CD4-positive, alpha-beta T cell treated with Interleukin-17A for 1 hour (primary cell): ENCODE measurements at places on chromosomes 3 and 15.

- DNase-seq = no peak
These were observed 17.0 kb downstream of the DTWD1 start for GRCh38 chr15:49637857-49638256.

DNA sequence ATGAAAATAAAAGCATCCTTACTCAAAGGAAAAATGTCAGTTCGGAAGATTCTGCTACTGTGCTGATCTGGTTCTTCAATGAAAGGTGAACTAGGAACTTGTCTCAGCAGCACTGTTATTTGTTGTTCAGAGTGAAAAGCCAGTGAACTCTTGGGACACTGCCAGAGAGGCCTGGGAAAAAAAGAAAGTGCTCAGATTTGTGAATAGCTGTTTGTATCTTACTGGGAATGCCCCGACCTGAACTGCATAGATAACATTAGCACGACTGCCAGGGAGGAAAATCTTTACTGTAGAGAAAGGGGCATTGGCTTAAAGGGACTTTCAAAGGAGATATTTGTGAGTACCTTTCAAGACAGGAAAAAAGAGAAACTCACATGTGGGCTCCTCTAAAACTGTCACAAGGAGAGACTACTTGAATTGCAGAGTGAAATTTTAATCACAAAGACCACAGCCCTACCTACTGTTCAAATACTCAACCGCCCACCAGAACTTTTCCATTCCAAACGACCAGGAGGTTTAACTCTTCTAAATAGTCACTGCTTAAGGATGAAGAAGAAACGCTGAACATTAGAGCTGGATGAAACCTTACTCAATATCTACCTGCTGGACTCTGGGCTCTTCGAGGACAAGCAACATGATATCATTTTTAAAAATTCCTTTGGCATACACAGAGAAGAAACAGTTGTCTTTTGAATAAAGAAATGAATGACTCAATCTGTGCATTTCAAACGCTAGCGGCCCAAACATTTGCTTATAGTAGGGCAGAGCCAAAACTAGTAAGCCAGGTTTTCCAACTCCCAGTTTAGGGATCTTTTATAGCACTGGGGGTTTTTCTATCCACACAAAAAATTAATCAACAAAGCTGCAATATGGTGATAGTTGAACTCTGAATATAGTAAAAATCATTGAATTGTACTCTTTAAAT, 13.4 kb downstream of the TAMM41 start:
- DNase-seq = no peak

- DNase-seq = no peak
These were observed 76.2 kb downstream of the CACNA2D3 start for GRCh38 chr3:54198556-54198955.

- peak; percentile 66 for DNase-seq
These were observed 44.7 kb downstream of the GTPBP8 start for GRCh38 chr3:113035387-113035982.

GRCh38 chr3:15426579-15427118, 695 bp downstream of the METTL6 start:
- DNase-seq = peak; percentile 7

GRCh38 chr15:48266024-48266689, 60.1 kb downstream of the SLC12A1 start:
- no peak for DNase-seq

- no peak for DNase-seq
These were observed 392.8 kb upstream of the WNT5A start for GRCh38 chr3:55879901-55880331.

- DNase-seq = no peak
These were observed 61.3 kb upstream of the TAMM41 start for GRCh38 chr3:11907667-11908660.

- DNase-seq = no peak
These were observed 395.5 kb downstream of the SHQ1 start for GRCh38 chr3:72452745-72453144.

DNA sequence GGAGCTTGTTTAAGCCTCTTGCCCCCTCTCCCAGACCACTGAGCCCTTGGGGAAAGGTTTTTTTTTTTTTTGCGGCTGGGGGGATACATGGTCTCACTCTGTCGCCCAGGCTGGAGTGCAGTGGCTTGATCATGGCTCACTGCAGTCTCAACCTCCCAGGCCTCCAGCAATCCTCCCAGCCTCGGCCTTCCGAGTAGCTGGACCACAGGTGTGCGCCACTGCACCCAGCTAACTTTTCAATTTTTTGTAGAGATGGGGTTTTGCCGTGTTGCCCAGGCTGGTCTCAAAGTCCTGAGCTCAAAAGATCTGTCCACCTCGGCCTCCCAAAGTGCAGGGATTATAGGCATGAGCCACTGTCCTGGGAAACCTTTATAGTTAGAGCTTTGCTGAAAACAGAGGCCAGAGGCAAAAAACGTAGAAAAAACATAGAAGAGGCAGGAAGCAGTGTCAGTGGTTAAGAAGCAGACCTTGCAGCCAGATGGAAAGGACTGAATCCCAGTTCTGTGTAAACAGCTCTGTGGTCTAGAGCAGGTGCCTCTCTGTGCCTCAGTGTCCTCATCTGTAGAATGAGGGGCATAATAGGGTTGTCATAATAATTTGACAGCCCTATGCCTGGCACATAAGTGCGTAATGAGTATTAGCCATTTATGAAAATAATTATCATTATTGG, 33.1 kb downstream of the CMTM7 start:
- no peak for DNase-seq

DNA sequence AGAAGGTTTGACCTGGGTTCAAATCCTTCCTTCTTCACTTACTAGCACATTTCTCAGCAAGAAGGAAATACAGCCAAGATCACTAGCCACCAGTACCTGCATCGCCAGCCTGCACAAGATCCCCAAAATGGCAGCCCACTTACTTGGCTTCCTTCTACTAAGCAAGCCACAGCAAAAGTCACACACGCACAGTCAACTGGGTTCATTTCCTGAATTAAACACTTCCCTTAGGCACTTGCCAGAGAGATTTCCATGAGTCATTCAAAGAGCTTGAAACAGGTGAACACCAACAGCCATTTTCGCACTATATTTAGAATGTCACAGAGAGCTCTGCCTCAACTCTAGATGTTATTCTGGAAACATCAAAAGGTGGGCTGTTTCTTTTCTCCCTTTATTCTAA, 42.6 kb downstream of the MGLL start:
- no peak for DNase-seq

- no peak for DNase-seq
These were observed 301.2 kb upstream of the PROK2 start for GRCh38 chr3:72086042-72086742.

- DNase-seq = no peak
These were observed 314.0 kb downstream of the KBTBD8 start for GRCh38 chr3:67312155-67312554.

DNA sequence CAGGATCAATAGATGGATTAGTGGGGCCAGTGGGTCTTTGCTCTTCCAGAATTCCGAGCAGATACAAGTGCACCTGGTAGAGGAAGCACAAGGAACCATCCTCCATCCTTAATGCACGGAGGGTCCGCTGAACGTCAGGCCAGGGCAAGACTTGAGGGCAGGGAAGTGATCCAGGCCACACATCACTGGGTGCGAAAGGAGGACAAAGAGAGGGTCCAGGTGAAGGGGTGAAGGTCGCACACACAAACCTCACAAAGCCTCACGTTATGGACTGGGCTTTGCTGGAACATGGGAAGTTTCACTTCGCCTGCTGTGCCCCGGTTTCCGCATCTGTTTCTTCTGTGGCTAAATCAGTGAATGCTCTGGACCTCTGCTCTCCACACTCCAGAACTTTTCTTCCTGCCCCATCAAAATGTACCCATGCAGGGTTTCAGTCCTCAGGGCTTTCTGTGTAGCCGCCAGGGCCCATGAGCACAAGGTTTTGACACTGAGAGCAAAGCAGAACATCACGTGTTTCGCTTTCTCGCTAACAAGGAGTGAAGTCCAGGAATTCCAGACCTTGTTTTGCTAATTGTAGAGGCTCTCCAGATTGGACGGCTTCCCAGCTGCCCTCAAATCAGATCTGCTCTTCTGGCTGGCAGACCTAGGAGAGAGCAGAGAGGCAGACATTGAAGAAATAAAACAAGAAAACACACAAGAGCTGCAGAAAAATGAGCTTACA, 56.3 kb downstream of the KLF15 start:
- DNase-seq = no peak
